ENCODE measurements at places on chromosomes 16 and 17.

DNA sequence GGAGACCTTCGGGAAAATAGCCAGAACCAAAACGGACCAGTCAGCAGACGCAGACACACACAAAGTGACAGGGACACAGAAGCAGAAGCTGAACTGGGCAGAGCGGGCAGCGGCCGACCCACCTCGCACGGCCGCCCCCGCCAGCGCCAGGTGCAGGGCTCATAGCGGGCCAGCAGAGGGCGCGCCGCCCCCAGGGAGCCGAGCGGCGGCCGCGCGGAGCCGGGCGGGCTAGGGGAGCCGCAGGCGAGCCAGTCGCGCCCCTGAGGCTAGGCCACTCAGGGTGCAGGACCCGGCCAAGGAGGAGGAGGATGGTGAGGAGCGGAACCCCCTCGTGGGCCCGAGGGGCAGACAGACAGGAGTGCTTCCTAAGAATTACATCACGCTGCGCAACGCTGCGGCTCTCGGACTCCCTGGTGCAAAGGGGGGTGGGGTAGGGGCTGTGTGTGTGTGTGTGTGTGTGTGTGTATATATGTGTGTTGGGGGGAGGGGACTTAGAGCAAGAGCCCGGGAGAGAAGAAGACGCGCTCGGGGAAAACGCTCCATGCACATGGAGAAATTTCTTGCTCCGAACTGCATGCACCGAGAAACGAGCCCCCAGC is 913 bp upstream of the NOG start:
- DNase-seq, result peak; percentile 60

DNA sequence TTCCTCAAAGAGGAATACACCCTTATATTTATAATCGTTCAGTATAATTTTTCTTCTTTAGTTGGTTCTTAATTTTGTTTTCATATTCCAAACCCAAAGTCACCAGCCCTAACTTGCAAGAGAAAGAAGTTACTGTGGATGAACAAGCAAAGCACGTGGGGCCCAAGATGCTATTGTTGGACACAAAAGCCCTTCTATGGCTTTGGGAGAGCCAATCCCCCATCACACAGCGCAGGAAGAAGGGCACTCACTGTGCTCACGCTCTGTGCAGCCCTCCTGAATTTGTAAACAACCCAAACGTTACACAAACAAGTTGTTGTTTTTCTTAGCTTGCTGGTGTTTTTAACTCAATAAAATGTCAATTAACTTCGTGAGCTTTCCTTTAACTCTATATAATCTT is 22.5 kb downstream of the SPPL2C start:
- DNase-seq, result no peak

DNA sequence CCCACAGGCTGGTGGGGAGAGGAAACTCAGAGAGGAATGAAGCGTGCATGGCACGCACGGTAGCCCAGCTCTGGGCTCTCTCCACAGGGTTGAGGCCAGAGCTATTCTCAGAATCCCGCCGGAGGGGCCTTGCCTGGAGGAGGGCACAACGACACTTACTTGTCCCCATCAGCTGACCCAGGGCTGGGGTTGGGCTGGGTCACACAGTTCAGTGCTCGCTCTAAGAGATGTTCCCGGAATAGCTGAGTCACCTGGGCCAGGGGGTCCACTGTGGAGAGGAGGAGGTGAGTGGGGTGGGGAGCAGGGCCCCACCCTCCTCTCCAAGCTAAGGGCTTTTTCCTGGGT is 21.8 kb downstream of the SREBF1 start:
- no peak for DNase-seq

GRCh38 chr17:4436381-4436780 is 2.6 kb downstream of the SPNS3 start:
- DNase-seq, result no peak

DNA sequence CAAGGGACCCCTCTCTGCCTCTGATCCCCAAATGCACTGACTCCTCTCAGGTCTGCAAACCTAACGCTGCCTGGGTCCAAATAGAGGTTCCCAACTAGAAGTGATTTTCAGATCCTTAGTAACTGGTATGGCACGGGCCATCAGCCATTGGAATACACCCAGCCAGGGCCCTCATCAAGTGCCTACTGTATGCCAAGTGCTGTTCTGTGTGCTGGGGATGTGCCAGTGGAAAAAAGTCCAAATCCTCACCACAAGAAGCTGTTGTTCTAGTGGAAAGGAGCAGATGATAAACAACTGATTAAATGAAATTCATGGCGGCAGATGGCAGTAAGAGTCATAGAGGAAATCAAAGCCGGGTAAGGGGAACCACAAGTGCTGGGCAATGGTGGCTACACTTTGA is 57.2 kb upstream of the MED9 start:
- no peak for DNase-seq

DNA sequence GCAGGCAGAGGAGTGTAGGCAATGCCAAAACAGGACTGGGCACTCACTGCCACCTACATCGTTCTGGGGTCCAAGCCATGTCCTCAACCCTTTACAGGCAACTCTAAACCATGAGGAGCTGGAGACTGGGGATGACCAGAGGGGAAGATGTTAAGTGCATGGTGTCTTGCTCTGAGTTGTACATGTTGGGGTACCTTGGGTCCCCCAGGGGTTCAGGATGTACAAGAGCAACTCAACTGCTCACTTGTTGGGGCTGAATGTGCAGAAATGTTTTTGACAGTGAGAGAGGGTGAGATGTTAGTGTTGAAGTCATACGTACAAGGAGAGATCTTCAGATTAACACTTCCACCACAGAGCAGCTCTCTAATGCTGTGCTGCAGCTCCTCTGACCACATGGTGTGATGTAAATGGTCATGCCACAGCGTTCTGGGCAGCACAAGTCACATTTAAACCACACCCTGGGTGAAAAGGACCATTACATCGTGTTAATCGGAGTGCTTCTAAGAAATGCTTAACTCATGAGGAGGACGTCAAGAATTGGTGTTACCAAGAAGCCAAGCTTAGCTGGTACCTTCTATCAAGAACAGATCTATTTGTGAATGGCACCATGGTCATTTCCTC is 2.4 kb downstream of the CCL18 start:
- no peak for DNase-seq

DNA sequence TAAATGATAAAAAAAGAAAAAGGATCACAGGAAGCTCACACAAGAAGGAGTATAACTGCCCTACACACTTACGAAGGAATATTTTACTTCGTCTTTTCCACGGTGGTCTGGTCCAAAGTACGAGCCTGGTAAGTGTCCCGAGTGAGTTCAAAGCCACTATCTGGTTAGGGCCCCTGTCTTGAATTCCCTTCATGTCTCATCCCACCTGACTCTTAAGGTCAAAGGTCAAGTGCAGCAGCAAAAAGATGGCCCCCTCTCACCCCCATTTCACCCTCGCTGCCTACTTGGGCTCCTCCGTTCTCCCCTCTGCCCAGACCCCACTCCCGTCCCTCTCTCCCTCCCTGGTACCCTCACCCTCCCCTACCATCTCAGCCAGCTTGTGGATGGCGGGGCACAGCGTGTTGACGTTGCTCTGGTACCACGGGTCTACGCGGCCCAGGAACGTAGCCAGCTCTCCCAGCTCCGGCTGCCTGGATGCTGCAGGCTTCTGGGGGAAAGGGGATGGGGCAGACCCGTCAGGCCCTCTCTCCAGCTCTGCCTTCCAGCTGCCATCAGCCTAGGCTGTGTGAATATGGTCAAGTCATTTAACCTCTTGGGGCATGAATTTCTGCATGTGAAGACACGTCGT is 27.8 kb upstream of the MFSD6L start:
- no peak for DNase-seq

- no peak for DNase-seq
Measured at GRCh38 chr16:780296-780695, 7.9 kb downstream of the RPUSD1 start.

All from activated naive CD8-positive, alpha-beta T cell treated with anti-CD3 and anti-CD28 coated beads, Interleukin-2, amount 50 U/mL, for 16 hours (primary cell).